ENCODE measurements at places on chromosomes 6 and 20.

GRCh38 chr6:95768539-95768938 lies 191.2 kb downstream of the MANEA start:
- DNase-seq: no peak

DNA sequence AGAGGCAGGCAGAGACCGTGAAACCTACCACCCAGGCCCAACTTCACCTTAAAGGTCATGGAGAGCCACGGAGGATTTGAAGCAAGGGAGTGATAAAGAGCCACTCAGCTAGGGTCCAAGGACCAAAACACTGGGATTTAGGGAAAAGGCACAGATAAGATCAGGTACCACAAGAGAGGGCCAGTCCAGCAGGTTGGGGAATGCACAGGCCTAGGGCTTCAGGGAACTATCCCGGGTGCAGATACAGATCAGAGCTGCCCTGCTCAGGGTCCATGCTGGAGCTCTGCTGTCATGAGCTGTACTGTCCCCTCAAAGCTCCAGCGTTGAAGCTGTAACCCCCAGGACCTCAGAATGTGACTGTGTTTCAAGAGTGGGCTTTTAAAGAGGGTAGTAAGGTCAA lies 16.9 kb downstream of the SLC22A23 start:
- no peak for DNase-seq

GRCh38 chr20:57647006-57647932 lies 27.0 kb upstream of the ZBP1 start:
- no peak for DNase-seq

- DNase-seq: no peak
These were observed 74.8 kb downstream of the HACE1 start for GRCh38 chr6:104784884-104785283.

- no peak for DNase-seq
These were observed 99.3 kb downstream of the BMP5 start for GRCh38 chr6:55776113-55776512.

GRCh38 chr20:7817286-7817685 lies 123.0 kb downstream of the HAO1 start:
- no peak for DNase-seq

GRCh38 chr20:46299078-46299477 lies 9.2 kb downstream of the CDH22 start:
- no peak for DNase-seq

GRCh38 chr6:111844921-111845320 lies 28.3 kb downstream of the FYN start:
- peak; percentile 72 for DNase-seq

GRCh38 chr20:32780749-32781655 lies 18.8 kb downstream of the DNMT3B start:
- no peak for DNase-seq

Measured in astrocyte of the hippocampus (primary cell).